ENCODE measurements at places on chromosomes 6 and 20.

- DNase-seq = no peak
These were observed 33.3 kb downstream of the NTSR1 start for GRCh38 chr20:62741701-62742491.

- DNase-seq = no peak
These were observed 2.4 kb downstream of the SPDEF start for GRCh38 chr6:34553750-34554149.

DNA sequence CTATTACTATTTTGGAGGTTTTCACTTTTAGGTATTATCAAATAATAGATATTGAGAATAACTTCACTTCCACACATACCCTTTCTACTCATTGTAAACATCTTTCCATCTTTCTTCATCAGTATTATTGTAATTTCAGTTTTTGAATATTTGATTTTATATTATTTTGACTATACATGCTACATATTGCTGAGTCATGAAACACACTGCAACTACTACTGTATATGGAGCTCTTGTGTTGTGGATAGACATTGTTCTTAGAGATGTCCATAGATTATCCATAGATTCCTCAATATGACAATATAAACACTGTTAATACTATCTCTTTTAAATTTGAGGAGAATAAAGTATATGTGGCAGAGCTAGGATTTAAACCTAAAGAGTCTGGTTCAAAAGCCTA is 819 bp upstream of the IMPG1 start:
- no peak for DNase-seq

DNA sequence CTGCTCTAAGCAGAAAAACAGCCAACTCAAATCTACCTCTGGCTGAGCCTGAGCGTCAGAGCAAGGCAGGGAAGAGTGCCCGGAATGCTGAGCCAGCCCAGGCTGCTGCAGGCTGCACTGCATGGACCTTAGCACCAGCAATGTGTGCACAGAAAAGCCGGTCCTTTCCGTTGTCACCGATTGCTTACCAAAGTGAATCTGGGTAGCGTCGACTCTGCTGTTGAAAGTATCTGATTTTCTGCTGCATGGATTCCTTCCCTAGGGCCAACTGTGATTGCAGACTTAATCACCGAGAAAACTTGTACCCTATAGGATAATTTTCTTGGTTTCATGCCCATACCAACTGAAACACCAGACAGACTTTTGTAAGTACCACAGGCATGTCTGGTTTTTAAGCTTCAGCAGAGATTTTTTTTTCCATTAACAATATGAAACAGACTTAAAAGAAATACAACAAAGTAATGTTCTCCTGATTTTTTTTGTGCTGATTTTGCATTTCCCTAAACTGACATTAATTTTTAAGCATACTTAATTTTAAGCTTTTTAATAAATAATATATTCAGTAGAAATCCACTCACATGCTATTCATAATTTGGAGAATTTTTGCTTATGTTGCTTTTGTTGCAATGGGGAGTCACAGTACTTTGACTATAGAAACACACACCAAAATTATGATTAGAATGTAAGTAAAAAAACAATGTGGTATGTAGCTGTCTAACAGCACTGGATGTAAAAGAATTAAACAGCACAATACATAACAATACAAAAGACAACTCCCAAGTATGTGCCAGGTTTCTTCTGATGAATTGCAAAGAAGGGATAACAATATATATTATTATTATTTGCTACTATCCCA is 218.0 kb downstream of the THBS2 start:
- DNase-seq = no peak

DNA sequence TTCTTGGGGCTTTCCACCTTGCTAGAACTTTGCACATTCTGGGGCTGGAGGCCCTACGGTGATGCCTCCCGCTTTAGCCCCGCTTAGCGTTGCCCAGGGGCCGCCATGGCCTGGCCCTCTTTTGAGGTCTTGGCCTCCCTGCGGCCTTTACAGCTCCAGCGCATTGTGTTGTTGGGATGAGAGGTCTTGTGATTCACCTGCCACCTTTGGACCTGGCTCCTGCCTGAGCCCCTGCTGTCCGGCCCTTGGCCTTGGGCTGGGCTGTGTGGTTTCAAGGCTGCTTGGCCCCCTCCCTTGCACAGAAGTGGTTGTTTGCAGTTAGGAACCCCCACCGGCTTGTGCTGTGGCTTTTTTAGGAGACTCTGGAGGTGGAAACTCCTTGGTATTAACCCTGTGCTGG is 61.0 kb upstream of the CDH4 start:
- DNase-seq = no peak

- no peak for DNase-seq
These were observed 433.7 kb upstream of the MANEA start for GRCh38 chr6:95143408-95144180.
